Activated CD4-positive, alpha-beta T cell treated with anti-CD3 and anti-CD28 coated beads for 36 hours (primary cell): ENCODE measurements at places on chromosomes 7 and 10. TPM values are rescaled to one million over a fixed set of nuclear protein-coding genes. Genes with fewer than 3 reads are reported as not detected.
A peak's percentile ranks its signal among the peaks of the same experiment; 100 is the strongest.

GRCh38 chr10:129769381-129770116 lies 194.5 kb downstream of the EBF3 start:
- no peak for DNase-seq

DNA sequence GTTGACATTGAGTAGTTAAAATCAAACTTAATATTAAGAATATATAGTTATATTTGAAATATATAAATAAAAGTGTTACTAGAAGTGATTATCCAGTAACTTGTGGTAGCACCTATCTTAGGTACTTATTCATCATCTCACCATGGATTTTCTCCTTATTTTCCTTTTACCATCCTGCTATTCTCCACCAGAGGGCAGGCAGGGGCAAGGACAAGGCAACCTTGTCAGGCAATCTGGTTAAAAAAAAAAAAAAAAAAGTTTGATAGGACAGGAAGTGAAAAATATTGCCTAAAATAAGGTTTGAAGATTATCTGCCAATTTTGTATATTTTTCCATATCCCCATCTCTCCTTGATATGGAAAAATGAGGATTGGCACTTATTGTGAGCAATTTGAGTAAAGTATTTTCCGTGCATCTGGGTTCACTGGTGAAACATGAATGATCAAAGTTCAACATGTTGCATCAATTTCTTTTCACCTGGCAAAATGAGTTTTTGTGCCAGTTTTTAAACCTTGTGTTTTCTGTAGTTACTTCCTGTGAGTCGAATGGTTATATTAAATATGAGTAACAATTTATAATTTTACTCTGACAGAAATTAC lies 256.7 kb downstream of the AGMO start:
- peak; percentile 25 for DNase-seq

DNA sequence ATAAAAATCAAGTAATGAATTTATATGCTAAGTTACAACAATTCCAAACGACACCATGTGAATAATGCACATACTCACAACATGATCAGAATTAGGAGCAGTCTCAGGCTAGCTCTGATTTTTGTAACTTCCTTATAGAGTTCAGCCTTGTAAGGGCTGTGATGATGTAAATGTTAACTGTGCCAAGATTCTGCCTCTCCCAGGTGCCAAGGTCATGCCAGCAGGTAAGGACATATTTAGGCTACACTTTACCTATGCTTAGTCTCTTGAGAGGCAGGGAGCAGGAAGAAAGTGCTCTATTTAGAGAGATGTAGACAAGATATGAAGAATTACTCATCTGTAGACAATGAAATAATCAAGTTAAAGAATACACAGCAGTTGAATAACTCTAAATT lies 53.6 kb upstream of the AGR3 start:
- DNase-seq: no peak

DNA sequence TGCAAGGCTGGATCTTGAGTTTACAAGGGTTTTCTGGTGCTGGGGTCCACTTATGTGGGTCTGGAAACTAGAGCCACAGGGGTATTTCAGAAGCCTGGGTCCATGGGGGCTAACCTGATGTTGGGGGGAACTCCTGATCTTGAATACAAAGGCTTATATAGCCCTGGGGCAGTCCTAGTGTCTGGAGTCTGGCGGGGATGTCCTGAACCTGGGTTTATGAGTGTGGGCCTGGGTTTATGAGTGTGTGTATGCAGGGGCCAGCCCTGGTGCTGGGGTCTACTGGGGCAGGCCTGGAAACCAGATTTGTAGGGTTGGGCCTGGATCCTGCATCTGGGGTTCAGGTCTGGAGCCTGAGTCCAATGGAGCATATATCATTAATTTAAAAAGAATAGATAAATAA lies 146.5 kb upstream of the C1GALT1 start:
- DNase-seq: no peak

Gene TMEM72
- total RNA-seq: not detected

Gene OGDHL
- total RNA-seq: 0.44 TPM

DNA sequence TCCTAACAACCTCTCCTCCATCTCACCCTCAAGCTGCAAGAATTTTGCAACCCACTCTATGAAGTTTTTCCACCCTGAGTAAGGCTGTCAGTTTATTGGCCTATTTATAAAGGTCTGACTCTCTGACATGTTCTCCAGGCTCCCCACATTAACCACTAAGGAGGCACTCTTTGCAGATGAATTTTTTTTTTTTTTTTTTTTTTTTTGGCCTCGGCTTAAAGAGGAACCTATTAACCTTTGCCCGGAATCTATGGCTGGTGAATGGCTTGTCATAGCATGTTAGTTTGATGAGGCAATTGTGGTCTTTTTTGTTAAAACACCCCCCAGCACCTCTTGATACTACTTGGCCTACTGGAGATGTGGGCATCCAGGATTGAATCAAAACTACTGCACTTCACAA lies 57.1 kb downstream of the TBXAS1 start:
- DNase-seq: no peak

Gene AS3MT
- total RNA-seq: 1.1 TPM

GRCh38 chr10:86849181-86849894 lies 92.9 kb downstream of the BMPR1A start:
- no peak for DNase-seq

GRCh38 chr10:86141896-86142295 lies 224.7 kb downstream of the GRID1 start:
- DNase-seq: no peak

- no peak for DNase-seq
Observed at GRCh38 chr10:33290321-33291052, 44.0 kb downstream of the NRP1 start.

Gene EPO
- total RNA-seq: not detected

GRCh38 chr10:6716516-6716915 lies 136.4 kb upstream of the PRKCQ start:
- no peak for DNase-seq
